ENCODE measurements at places on chromosomes 6 and 20.
A peak's percentile ranks its signal among the peaks of the same experiment; 100 is the strongest.

DNA sequence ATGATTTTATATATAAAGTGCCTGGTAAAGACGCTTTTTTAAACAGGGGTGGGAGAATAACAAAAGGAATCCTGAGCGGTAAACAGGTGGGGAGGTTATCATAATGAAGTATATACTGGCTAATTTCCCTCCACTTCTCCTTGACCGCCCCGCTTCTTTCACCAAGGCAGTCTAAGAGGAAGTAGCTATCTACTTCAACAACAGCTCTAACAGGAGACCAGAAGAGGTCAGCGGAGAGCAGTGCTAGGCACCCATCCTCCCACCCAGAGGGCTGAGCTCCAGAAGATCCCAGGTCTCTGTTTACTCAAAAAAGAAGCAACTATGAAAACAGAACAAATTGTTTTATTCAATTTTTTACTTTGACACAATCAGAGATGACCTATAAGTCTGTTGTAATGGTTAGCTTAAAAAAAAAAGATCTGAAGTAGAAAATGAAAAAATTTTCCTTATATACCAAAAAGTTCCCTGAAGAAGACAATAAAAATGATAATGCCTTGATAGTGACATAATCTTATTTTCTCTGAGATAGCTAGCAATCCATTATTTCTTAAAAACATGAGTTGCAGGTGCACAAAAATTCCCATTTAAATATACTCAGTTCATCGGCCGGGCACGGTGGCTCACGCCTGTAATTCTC lies 141.1 kb downstream of the PDSS2 start:
- no peak for DNase-seq

- no peak for DNase-seq
Measured at GRCh38 chr6:79627422-79627821, 3.7 kb upstream of the SH3BGRL2 start.

- no peak for DNase-seq
Measured at GRCh38 chr6:106214531-106214930, 111.0 kb downstream of the ATG5 start.

- no peak for DNase-seq
Measured at GRCh38 chr6:73519926-73520687, 725 bp downstream of the EEF1A1 start.

DNA sequence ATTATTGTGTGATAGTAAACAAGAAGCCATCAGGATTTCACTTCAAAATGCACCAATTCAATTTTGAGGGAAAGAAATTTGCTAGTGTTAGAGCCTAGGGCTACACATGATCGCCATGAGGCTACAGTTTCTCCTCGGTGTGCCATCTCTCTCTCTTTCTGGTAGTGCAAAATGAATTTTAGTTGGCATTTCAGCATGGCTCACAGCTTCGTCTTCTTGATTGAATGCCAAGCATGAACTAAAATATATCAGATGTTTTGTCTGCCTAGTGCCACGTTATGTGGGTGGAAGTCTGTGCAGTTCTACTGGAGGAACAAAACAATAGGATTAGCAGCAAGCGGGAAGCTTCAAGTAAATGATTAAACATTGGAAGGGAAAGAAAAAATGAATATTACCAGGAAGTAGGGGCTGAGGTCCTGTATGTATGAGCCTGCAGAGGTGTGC lies 6.8 kb upstream of the MRAP2 start:
- DNase-seq: no peak

DNA sequence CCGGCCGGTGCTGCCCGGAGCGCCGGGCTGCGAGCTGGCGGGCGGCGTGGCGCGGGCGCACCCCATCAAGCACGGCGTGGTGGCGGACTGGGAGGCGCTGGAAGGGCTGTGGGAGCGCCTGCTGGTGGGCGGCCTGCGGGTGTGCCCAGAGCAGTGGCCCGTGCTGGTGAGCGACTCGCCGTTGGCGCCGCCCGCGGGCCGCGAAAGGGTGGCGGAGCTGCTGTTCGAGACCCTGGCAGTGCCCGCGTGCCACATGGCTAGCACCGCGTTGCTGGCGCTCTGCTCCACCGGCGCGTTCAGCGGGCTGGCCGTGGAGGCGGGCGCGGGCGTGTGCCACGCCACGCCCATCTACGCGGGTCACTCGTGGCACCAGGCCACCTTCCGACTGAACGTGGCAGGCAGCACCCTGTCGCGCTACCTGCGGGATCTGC lies 517 bp downstream of the ACTL10 start:
- DNase-seq: no peak

GRCh38 chr6:124983383-124984083 lies 21.3 kb downstream of the RNF217 start:
- DNase-seq: no peak

GRCh38 chr6:45679631-45680030 lies 301.9 kb upstream of the SUPT3H start:
- no peak for DNase-seq

GRCh38 chr20:58577871-58578598 lies 62.8 kb upstream of the APCDD1L start:
- DNase-seq: no peak

GRCh38 chr6:7578516-7578915 lies 11.5 kb upstream of the SNRNP48 start:
- no peak for DNase-seq

DNA sequence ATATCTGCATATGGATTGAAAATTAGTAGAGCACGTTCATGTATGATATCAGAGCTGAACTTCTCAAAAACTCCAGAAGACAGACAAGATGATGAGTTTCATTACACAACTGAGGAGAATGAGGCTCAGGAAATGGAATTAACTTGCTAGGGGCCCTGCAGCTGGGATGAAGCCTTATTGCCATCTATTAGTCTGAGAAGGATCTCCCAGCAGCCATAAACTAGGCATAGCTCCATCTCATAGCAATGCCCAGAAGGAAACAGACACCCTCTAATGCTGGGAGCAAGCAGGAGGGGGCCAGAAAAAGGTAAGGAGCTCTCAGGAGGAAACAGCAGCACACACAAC lies 18.0 kb downstream of the TFEB start:
- no peak for DNase-seq

DNA sequence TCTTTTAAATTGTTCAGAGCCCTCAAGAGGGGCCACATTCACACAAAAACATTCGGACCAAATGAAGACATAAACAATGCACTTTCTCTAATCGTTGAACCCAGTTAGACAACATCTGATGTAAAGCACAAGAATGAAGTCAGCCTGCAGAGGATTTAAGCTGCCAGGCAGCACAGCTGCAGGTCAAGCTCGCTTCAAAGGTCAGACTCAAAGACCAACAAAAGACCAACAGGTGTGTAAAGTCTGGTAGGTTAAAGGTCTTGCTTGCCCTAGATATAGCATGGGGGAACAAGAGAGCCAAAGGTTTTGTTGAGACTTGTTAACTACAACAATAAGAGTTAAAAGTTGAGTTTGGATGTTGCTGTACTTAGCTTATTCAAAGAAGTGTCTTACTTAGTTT lies 26.7 kb upstream of the MYLIP start:
- DNase-seq: no peak

DNA sequence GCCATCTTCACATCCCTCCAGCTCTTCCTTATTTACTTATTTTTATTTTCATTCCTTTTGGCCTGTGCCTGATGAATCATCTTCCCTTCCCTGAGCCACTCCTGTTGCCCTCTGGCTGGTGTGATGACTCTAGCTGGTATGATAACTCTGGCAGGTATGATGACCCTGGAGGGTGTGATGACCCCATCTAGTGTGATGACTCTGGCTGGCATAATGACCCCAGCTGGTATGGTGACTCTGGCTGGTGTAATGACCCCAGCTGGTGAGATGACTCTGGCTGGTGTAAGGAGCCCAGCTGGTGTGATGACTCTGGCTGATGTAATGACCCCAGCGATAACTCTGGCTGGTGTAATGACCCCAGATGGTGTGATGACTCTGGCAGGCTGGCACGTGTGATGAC lies 426.8 kb downstream of the QKI start:
- no peak for DNase-seq

DNA sequence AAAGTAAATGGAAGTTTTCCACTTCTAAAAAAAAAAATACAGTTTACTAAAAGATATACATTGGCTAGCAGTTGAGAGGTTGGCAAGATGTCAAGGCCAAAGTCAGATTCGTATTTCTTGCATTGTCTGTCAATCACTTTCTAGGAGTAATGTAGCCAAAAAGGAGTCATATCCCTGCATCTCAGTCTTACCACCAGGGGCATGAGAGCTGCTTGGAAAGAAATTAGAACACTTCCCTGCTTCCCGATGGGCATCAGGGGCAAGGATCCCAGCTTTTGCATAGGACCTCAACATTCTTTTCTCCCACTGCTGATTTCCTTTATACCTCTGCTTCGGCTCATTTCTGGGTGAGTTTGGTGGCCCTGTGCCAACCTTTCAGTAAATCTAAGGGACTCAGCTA lies 581.0 kb upstream of the MAP3K7 start:
- DNase-seq: no peak

- DNase-seq: no peak
Measured at GRCh38 chr6:164150232-164150631, 735.7 kb downstream of the QKI start.

GRCh38 chr6:17432356-17432755 lies 39.0 kb downstream of the CAP2 start:
- DNase-seq: no peak

DNA sequence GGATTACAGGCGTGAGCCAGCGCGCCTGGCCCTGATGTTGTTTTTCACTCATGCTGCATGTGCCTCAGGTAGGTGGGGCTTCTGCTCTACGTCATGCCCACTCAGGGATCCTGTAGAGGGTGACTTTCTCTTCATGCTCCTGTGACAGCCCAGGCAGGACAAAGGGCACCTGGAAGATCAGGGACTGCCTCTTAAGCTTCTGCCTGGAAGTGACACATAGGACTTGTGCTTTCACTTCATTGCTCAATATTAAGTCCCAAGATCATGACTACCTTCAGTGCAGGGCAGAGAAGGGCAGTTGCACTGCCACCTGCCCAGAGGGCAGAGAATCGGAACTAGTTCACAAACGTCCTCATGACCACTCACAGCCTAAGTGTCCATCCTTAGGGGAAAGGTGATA lies 249.5 kb upstream of the SULF2 start:
- DNase-seq: no peak

GRCh38 chr6:155080881-155081845 lies 86.0 kb downstream of the TIAM2 start:
- peak; percentile 36 for DNase-seq

- DNase-seq: peak; percentile 33
Measured at GRCh38 chr6:151534576-151534975, 40.8 kb downstream of the CCDC170 start.

- no peak for DNase-seq
Measured at GRCh38 chr6:156765117-156765516, 12.1 kb upstream of the ARID1B start.

DNA sequence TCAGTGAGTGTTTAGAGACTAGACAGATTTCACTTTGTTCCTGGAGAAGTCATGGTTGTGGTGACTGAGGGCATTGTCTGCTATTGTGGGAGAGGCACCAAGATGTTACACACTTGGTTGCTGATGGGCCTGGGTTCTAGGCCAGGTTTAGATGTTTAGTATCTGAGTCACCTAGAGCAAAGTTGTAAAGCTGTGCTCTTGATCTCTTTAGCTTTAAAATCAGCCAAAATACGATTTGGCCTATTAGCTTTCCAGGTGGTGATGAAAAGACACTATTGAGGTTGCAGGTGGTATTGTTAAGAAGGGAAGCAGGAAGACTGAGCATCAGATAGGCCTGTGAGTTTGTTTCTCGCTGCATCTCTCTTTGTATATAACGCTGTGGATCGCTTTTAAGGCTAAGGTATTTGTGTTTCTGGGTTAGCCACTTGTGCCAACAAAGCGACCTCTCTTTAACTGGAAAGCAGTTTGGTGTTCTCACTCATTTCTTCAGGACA lies 48.6 kb downstream of the FOXO3 start:
- DNase-seq: no peak

DNA sequence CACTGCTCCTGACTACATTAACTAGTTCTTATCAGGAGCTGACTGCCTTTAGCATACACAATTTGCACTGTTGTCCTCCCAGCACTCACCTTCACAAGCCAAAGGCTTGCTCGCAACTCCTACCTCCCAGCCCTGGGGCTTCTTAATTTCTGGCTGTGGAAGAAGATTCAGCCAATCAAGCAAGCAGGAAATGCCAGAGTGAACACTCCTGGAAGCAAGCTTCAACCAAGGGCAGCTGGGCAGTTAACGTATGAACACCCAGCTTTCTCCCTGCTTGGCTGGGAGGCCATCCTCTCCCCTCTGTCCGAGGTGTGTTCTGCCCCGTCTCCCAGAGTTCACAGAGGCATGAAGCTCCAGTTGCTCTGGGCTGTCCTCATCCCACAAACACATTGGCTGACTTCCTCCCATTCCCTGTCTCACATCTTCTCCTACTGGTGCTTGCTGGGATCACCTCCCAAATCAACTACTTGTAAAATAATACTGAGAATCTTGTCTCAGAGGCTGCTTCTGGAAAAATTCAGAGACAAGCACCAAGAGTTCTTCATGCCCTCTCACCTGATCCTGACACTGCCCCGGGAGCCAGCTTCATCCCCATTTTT lies 15.3 kb upstream of the SRSF6 start:
- DNase-seq: no peak

DNA sequence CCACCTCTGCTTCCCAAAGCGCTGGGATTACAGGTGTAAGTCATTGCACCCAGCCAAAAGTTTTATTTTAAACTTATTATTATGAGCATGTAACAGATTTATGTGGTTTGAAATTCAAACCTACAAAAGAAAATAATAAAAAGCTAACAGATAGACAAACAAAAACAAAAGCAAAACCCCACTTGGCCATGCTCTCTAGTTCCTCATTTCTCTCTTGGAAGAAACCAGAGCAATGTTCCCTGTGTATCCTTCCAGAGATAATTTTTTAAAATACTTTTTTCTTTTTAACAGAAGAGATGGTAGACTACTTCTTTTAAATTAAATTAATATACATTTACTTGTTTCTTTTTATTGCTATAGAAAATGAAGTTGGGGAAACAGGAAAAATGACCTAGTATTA lies 28.0 kb upstream of the SLC17A3 start:
- DNase-seq: no peak

DNA sequence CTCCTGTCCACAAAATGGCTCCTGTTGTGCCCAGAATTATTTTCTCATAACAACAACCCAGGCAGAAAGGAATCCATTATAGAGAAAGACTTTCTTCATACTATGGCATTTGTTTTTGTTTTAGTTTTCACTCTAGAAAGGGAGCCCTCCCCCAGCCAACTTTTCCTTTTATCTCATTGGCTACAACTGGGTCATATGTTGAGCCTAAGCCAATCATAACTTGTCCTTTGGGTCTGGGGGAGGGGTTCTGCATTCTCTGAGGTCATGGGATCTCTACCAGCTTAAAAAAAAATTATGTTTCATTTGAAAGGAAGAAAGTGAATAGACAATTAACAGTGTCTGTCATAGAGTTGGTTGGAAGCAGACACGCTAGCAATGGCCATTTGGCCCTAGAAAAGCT lies 177.6 kb downstream of the AIG1 start:
- no peak for DNase-seq

- DNase-seq: no peak
Measured at GRCh38 chr6:34549026-34549803, 6.9 kb downstream of the SPDEF start.
